ENCODE measurements at places on chromosomes 12 and 14. TPM values are rescaled to one million over a fixed set of nuclear protein-coding genes. Genes with fewer than 3 reads are reported as not detected.

DNA sequence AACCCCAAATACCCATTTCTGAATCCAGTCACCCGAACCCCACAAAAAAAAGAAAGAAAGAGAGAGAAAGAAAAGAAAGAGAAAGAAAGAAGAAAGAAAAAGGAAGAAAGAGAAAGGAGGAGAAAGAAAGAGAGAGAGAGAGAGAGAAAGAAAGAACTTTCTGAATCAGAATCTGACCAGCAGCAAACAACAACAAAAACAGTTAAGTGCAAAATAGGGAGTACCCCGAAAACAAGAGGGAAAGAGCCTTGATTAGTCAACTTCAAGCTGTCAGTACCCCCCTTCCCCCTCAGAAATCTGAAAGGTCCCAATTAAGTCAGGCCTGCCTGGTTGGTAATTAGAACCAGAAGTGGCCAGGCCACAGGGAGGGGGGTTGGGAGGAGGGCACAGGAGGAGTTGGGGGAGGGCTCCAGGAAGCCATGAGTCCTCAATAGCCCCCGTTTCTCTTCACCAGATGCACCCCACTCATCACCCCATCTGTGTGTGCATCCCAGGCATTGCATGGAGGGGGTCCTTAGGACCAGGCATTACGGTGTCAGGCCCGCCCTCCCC, 9.8 kb downstream of the RARG start:
- DNase-seq, result no peak

KRT5 gene
- 3.0 TPM for total RNA-seq

CBLN3 gene
- total RNA-seq, result 5.0 TPM

- DNase-seq, result no peak
Measured at GRCh38 chr14:51396222-51396815, 156.3 kb downstream of the TMX1 start.

GRCh38 chr14:40413136-40413535, 980.9 kb upstream of the FBXO33 start:
- no peak for DNase-seq

DNA sequence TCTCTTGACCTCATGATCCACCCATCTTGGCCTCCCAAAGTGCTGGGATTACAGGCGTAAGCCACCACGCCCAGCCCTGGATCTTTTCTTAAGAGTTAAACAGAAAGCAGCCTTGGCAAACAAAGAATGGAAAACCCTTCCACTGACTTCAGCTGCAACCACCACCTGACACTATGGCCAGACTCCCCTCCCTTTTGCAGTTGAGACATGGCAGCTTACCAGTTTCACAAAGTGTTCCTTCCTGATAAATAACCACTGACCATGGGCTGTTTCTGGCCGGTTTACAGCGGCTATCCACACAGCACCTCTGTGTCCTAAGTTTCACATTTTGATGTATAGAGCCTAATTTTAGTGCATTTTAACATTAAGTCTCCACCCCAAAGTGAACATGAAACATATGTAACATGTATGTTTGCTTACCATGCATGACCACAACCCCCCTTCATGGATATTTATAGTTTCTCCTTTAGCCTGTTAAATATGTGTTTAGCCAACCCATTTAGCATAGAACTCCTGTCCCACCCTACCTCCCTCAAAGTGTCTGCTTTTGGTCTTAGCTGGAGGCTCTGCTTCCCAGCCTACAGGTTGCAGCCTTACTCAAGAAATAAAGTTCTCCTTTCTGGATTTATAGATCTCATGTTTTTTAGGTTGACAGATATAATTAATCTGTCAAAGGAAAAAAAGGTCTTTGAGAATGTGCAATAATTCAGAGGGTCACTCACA, 32.7 kb upstream of the RAB21 start:
- no peak for DNase-seq

GRCh38 chr12:121388421-121388981, 11.4 kb upstream of the RNF34 start:
- DNase-seq, result peak; percentile 20

DNA sequence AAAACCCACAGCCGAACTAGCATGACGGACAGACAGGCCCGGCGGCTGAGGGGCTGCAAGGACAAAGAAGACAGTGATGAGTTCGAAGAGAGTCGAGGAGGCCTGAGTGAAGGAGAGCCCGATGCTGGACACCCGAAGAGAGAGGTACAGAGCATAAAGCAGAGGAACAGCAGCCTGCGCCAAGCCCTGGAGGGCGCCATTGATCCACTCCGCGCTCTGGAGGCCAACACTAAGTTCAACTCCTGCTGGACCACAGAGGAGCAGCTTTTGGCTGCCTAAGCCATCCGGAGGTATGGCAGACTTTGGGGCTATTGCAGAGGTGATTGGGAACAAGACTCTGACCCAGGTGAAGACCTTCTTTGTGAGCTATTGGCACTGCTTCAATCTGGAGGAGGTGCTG, 7.8 kb upstream of the PLXNC1 start:
- DNase-seq, result no peak

DNA sequence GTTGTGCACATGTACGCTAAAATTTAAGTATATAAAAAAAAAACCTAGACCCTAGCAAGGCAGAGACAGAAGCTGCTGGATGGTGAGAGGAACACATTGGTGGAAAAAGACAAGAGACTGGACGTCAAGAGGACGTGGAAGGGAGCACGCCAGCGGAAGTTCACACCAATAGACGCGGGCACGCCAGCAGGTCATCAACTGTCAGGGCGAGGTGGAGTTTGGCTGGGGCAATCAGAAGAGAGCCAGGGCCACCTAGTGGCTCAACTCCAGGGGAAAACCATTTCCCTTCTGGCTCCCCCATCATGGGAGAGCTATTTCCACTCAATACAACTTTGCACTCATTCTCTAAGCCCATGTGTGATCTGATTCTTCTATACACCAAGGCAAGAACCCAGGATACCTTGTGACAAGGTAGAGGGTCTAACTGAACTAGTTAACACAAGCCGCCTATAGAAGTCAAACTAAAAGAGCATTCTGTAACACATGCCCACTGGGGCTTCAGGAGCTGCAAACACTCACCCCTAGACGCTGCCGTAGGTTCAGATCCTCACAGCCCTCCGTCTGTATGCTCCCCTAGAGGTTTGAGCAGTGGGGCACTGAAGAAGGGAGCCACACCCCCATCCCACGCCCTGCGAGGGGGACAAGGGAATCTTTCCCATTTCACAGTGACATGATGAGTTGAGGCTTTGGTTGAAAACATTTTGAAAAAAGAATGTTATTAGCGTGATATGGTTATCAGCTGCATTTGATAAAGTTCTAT, 702.7 kb downstream of the TMTC2 start:
- no peak for DNase-seq

SMCO2 gene
- total RNA-seq, result not detected

CELA1 gene
- not detected for total RNA-seq

NEUROD4 gene
- not detected for total RNA-seq

B4GALNT3 gene
- total RNA-seq, result 0.61 TPM

GRCh38 chr12:97173688-97174410, 266.8 kb downstream of the NEDD1 start:
- DNase-seq, result no peak

EFS gene
- total RNA-seq, result 15.5 TPM

- DNase-seq, result peak; percentile 78
Measured at GRCh38 chr12:131643631-131644452, 67.0 kb upstream of the SFSWAP start.
